ENCODE measurements at places on chromosomes 11 and 22.
A peak's percentile ranks its signal among the peaks of the same experiment; 100 is the strongest.

DNA sequence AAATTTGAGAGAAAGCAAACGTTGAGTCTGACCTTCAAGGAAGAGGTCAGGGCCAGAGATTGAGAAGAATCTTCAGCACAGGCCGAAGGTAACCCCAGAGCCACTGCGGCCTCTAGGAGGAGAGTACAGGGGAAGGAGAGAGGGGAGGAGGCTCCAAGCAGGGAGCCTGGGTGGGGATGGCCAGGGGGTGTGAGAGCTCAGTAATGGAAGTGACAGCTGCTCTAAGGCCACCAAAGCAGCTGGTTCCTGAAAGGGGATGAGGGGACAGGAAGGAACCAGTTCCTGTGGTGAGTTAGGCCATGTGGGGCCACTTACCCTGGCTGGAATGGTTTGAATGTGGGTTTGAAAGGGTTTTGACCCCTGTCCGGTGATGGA lies 46.1 kb downstream of the PISD start:
- DNase-seq: no peak

- DNase-seq: no peak
These were observed 1078.9 kb downstream of the OPCML start for GRCh38 chr11:132453406-132453805.

GRCh38 chr11:86202013-86202336 lies 42.6 kb upstream of the EED start:
- DNase-seq: no peak

DNA sequence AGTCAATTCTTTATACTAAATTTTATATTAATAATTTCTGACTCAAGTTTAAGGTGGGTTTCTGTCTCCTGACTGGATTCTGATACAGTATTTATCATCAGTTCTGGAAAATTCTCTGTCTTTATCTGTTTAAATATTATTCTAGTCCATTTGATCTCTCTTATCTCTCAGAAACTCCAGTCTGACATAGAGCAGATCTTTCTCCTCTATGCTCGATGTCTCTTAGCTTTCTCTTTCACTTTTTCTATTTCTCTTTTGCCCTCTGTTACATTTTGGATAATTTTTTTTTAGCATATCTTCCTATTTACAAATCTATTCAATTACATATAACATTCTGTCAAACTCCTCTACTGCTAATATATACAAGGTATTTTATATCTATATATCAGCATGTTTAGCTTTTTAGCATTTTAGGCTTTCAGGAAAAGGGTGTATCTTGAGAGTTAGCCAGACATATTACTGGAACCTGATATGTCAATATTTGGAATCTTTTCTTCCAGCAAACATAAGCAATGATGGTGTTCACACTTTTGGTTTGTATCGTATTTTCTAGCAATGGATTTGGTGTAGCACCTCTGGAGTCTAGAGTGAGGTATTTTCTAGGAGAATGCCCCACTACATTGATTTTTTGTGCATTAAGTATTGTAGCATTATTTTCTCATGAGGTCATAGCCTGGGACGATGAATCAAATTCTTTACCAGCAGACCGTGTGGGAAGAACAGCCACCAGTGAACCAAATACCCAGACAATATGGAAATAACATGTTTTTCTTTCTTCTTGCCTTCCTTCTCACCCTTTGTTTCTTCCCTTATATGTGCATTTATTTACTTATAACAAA lies 4.1 kb upstream of the NNMT start:
- no peak for DNase-seq

DNA sequence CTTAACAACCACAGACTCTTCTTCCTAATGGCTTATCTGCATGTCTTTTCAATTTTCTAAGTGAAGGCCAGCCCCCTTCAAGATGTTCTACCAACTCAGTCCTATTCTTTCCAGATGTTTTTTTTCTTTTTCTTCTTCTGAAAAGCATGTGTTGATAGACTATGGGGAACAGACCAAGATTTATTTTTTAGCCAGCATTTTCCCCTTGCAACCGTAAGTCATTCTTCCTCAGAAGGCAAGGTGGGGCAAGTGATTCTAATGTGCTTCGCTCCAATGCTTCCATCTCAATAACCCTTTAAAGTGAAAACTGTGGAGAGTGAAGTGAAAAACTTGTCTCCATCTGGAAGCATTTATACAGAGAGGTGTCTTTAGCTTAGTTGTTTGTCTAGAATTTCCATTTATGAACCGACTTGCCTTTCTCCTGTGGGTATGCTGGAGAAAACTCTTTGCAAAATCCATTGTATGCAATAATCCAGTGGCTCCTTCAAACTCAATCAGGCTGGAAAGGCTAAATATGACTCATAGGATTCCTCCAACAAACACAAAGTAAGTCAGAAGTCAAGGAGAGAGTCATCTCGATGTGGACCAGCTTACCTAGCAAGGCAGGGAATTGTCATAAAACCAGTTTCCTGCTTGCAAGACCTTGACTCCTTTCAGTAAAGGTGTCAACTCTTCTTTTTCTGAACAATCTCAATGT lies 83.7 kb downstream of the MAML2 start:
- no peak for DNase-seq

GRCh38 chr11:134562941-134563471 lies 151.0 kb upstream of the B3GAT1 start:
- DNase-seq: no peak

GRCh38 chr11:95152876-95153856 lies 63.5 kb downstream of the ENDOD1 start:
- DNase-seq: peak; percentile 58

DNA sequence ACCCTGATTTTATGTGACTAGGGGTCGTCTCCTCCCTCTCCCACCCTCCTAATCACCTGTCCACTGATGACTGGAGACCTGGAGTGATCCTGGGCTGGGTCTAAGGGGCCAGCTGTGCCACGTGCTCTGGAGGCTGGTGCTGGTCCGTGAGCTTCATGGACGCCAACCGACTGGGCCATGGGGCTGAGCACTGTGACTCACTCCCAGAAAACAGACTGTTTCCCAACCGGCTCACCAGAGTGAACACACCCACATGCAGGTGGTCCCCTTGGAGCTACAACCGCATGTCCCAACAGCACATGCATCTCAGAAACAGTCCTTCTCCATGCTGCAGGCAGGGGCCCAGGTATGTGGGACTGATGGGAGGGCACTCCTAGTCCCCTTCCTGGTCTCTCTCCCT lies 14.0 kb upstream of the LMO1 start:
- DNase-seq: no peak

DNA sequence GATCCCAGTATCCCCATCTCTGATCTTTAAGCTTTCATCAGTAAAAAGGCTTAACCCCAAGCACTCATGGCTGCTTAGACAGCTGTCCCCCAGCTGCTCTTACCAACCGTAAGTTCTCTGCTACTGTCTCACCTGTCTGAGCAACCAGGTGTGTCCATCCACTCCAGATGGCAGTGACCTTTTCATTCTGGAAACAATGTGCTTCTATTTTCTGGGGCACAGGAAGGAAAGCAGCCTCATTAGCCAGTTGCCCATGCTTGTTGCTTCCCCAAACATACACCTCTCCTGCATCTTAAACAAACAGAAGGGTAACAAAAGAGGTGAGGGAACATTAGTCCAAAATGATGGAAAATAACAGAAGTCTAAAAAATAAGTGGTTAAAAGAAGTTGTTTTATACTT lies 24.4 kb downstream of the SERGEF start:
- no peak for DNase-seq

DNA sequence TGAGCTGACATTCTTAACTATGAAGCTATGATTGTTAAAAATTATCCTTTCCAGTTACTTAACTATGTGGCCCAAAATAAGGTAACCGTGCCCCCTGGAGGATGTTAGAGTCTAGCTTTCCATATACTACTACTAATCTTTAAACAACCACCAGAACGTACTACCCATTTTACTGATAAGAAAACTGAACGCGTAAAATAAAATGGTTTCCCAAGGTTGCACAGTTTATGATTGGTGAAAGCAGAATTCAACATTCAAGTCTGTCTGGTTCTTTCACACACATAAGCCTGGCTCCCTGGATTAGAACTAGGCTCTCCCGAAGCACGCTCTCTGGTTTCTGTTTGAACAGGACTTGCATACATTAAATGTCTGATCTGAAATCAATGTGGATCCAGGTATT lies 437.8 kb upstream of the CCDC90B start:
- DNase-seq: peak; percentile 4

GRCh38 chr22:48885919-48886305 lies 941.8 kb downstream of the BRD1 start:
- no peak for DNase-seq

DNA sequence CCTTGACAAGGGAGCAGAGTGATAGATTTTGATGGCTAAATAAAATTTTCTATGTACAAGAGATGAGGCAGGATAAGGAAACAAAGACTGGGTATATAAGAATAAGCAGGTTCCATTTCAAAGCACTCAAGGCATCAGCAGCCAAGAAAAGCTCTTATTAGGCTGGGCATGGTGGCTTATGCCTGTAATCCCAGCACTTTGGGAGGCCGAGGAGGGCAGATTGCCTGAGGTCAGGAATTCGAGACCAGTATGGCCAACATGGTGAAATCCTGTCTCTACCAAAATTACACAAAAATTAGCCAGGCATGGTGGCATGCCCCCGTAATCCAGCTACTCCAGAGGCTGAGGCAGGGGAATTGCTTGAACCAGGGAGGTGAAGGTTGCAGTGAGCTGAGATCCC lies 563.4 kb upstream of the CCDC179 start:
- no peak for DNase-seq

GRCh38 chr11:1197431-1197885 lies 25.4 kb upstream of the MUC5B start:
- no peak for DNase-seq

- DNase-seq: no peak
These were observed 140.6 kb downstream of the SWAP70 start for GRCh38 chr11:9804419-9804902.

DNA sequence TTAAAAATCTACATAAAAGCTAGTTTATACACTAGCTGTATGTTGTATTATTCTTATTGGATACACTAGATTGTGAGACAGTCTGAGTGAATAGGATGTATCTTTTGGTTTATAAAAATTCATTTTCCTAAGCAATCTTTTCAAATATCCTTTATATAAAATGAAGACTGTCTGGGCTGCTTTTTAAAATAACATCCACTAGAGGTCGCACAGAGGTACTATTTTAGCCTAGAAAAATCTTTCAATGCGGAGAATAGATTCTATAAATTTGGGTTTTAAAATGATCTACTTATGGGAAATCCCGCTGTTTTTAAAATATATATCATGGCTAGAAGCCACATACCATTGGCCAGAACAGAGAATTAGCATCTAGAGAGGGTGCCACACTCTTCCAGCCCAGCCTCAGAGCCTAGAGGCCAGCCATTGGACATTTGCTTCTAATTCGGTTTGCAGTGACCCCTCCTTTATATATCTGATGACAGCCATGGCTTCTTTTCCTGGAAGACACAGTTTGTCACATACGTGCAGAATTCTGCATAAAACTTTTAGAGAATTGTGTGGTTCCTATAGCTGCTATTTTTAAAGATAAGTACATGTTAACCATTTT lies 7.3 kb downstream of the C11orf97 start:
- DNase-seq: peak; percentile 21

DNA sequence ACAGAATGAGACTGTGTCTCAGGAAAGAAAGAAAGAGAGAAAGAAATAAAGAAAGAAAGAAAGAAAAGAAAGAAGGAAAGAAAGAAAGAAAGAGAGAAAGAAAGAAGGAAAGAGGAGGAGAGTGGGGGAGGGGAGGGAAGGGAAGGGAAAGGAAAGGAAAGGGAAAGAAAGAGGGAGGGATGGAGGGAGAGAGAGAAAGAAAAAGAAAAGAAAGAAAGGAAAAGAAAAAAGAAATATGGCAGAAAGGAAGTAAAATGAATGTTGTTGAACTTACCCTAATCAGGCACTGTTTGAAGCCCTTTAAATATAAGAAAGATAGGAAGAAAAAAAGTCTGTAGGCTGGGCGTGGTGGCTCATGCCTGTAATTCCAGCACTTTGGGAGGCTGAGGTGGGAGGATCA lies 276.1 kb downstream of the INSC start:
- DNase-seq: no peak

GRCh38 chr11:9228091-9228490 lies 37.1 kb downstream of the DENND5A start:
- DNase-seq: no peak

Measured in CD4-positive, alpha-beta T cell treated with Interleukin-17A for 4 hours (primary cell).